ENCODE measurements at places on chromosomes 6 and 20.

GRCh38 chr20:40638414-40638813 is 50.6 kb downstream of the MAFB start:
- no peak for DNase-seq

- no peak for DNase-seq
Measured at GRCh38 chr6:90126181-90126580, 170.5 kb downstream of the BACH2 start.

GRCh38 chr6:32932132-32932868 is 8.5 kb downstream of the HLA-DMB start:
- peak; percentile 23 for DNase-seq

DNA sequence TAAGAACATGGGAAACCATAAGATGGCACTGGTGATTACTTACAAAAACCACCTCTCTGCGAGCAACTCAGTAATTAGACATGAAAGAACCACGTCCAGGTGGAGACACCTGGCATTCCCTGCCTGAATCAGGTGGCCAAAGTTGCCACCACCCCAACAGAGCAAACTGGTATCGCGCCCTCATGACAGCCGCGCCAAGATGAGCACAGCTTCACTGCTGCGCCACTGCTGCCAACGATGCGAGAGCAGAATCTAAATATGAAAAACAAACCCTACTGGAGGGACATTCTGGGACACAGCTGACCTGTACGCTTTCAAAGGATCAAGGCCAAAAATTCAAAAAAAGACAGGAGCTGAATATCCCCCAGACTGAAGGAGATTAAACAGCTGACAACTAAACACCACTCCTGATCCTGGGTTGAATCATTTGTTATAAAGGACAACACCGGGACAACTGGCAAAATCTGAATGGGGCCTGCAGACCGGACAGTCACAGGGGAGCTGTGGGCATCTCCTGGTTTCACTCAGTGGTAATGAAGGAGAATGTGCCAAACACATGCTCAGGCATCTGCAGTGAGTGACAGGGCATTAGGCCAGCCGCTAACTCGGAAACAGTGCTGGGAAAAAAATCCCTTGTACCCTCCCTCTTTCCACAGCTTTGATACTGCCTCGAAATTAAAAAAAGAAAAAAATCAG is 17.4 kb downstream of the CST7 start:
- no peak for DNase-seq

- DNase-seq: no peak
Measured at GRCh38 chr6:129681913-129682205, 28.1 kb downstream of the ARHGAP18 start.

GRCh38 chr6:14968056-14968637 is 277.7 kb upstream of the JARID2 start:
- DNase-seq: no peak

- DNase-seq: peak; percentile 71
Measured at GRCh38 chr6:36358226-36358915, 21.7 kb upstream of the BNIP5 start.

Measured in RPMI7951 (cell line).